ENCODE measurements at places on chromosomes 16 and 17.

GRCh38 chr16:88649924-88650748 is 717 bp downstream of the CYBA start:
- peak overlapping the region; percentile 78 for H3K27ac ChIP-seq
- no peaks in the 10 kb centered on the region for H3K27me3 ChIP-seq
- no peak for DNase-seq
- peaks cover 27% of the 10 kb centered on the region for H3K4me1 ChIP-seq
- H3K4me3 ChIP-seq: peak overlapping the region; percentile 71

GRCh38 chr17:61579961-61580360 is 11.1 kb downstream of the NACA2 start:
- no peak overlapping the region for H3K4me3 ChIP-seq
- H3K27me3 ChIP-seq: no peaks in the 10 kb centered on the region
- H3K27ac ChIP-seq: no peak overlapping the region
- H3K36me3 ChIP-seq: no peaks in the 10 kb centered on the region
- no peak for DNase-seq

DNA sequence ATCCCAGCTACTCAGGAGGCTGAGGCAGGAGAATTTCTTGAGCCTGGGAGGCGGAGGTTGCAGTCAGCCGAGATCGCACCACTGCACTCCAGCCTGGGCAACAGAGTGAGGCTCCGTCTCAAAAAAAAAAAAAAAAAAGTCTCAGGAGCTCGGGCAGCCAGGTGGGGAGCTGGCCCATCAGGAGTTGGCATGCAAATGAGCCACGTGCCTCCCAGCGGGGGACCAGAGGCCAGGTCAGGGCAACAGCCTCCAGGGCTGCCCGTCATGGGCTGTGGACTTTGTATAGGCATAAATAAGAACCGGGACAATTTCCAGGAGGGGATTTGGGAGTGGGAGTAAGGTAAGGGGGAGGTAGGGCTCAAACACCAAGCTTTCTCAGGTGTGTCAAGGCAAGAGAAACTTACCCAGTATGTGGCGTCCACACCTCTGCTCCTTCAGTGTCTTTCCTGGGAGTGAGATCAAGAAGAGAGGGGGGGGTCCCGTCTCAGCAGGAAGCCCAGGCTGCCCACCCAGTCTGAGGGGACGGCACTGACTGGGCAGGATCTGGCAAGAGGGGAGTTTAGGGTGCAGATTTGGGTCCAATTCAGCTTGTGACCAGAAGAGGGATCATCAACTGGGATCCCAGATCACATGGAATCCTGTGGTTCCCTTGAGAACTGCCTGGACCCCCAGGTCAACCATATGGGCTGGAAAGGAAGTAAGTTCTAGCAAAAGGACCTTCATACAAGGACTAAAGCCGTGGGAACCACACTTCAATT is 22.3 kb upstream of the G6PC1 start:
- H3K4me1 ChIP-seq: no peaks in the 10 kb centered on the region
- no peak overlapping the region for H3K4me3 ChIP-seq
- no peak overlapping the region for H3K27ac ChIP-seq

DNA sequence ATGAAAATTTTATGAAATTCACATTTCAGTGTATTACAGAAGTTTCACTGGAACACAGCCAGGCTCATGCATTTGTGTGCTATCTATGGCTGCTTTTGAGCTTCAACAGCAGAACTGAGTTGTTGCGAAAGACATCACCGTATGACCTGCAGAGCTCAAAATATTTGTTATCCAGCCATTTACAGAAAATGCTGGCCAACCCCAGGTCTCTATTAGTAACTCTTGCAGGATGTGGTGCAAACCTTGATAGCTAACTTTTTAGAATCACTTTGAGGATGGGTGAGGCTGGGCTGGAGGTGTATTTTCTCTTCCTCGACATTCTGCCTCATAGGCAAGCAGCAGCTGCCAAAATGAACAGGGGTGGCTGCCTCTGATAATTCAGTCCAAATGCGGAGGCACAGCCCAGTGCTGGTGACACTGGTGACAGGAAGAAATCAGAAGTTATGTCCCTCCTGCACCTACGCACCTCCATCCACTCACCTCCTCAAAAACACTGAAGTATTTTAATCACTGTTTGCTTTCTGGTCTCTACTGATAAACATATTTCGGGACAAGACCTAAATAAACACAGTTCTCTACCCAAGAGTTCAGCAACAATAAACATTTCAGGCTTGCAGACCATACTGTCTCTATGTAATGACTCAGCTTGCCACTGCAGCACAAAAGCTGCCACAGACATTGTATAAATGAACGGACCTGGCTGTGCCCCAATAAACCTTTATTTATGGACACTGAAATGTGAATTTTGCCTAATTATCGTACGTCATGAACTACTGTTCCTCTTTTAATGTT is 28.5 kb downstream of the ARHGAP17 start:
- H3K4me3 ChIP-seq: no peak overlapping the region
- no peak for DNase-seq
- no peaks in the 10 kb centered on the region for H3K27me3 ChIP-seq
- H3K4me1 ChIP-seq: peaks cover 80% of the 10 kb centered on the region

DNA sequence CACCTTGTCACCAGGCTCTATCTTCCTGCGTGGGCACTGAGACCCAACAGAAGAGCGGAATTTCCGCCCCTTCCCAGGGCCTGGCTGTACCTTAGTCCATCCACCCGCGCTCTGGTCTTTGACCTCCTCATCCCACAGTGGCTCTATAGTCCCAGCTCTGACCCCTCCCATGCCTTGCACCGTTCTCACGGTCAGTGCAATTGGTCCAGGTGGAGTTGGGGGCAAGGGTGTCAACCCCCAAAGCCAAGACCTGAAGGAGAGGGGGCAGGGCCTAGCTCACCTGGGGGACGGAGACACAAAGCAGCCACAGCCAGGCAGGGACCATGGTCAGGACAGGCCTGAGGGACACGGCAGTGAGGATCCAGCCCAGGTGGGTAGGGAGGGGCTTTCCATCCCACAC is 944 bp downstream of the CDH16 start:
- H3K27ac ChIP-seq: no peak overlapping the region
- H3K4me1 ChIP-seq: no peaks in the 10 kb centered on the region
- H3K27me3 ChIP-seq: no peaks in the 10 kb centered on the region
- DNase-seq: no peak
- no peak overlapping the region for H3K4me3 ChIP-seq

DNA sequence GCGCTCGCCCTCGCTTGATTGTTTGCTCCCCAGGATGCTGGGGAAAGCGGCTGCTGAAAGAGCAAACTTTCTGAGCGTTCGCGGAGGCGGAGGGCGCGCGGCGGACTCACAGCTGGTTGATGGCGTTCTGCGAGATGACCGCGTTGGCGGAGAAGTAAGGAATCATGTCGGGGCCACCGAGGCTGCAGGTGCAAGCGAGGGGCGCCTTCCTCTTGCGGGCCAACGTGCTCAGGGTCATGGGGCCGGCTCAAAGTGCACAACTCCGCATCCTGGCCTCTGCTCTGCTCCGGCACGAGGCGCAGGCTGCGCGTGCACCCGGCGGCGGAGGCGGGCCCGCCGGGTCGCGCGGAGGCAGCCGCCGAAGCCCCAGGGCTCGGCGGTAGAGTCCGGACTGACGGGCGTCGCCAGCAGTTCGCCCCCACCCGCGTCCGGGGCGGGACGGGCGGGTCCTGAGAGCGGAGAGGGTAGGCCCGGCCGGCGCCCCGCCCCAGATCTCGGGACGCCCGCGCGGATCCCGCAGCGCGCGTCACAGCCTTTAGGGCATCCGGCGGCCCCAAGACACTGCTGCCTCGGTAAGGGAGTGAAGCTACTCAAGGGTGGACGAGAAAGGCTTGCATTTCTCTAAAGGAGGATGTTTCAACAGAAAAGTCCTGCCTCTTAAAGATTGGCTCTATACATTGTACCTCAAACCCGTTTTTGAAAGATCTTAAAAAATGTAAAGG is 138.5 kb upstream of the CORO6 start:
- peaks cover 25% of the 10 kb centered on the region for H3K4me1 ChIP-seq
- DNase-seq: peak; percentile 84
- no peaks in the 10 kb centered on the region for H3K27me3 ChIP-seq
- peak overlapping the region; percentile 89 for H3K4me3 ChIP-seq
- peaks cover 2% of the 10 kb centered on the region for H3K36me3 ChIP-seq
- H3K27ac ChIP-seq: peak overlapping the region; percentile 85

DNA sequence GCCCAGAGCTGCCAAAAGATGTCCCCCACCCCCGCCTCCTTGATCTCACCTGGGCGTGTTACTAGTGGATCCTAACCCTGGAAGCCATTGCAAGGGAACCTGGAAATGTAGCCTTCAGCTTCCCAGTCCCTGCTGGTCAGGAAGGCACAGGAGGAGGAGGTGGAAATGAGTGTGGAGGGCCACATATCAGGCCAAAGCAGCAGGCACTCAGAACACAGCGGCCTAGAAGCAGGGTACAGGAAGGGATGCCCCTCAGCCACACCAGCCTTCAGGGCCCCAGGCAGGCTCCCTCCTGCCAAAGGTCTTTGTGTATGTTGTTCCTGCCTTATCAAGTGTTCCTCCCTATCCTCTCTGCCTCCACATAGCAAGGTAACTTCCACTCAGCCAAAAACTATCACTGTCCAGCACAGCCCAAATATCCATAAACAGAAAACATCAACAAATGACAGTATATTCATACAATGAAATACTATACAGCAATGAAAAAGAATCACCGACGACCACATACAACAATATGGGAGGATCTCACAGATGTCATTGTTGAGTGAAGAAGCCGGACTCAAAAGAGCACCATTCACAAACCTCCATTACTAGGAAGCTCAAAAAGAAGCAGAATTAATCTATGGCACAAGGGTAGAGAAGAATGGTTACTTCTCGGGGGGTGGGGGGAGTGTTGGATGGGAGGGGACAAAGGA is 28.2 kb upstream of the TNFRSF13B start:
- no peak overlapping the region for H3K4me3 ChIP-seq
- H3K27ac ChIP-seq: no peak overlapping the region
- no peaks in the 10 kb centered on the region for H3K36me3 ChIP-seq

DNA sequence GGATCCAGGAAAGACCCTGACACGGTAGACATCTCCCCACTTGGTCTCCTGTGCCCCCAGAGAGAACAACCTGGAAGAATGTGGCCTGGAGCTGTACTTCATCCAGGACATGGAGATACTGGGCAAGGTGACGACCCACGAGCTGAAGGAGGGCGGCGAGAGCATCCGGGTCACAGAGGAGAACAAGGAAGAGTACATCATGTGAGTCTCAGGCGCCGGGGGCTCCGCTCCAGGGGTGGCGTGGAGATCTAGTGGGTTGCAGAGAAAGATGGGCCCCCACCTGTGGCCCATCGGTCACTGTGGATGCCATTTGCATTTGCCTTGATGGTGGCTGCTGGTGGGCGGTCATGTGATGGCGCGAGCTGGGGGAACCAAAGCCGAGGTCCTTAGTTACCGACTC is 14.9 kb upstream of the CLEC18A start:
- H3K27me3 ChIP-seq: no peaks in the 10 kb centered on the region
- no peak overlapping the region for H3K4me3 ChIP-seq
- no peaks in the 10 kb centered on the region for H3K4me1 ChIP-seq
- no peak for DNase-seq
- no peak overlapping the region for H3K27ac ChIP-seq

GRCh38 chr17:78369791-78370381 is 8.6 kb upstream of the PGS1 start:
- no peaks in the 10 kb centered on the region for H3K27me3 ChIP-seq
- no peak overlapping the region for H3K4me3 ChIP-seq

DNA sequence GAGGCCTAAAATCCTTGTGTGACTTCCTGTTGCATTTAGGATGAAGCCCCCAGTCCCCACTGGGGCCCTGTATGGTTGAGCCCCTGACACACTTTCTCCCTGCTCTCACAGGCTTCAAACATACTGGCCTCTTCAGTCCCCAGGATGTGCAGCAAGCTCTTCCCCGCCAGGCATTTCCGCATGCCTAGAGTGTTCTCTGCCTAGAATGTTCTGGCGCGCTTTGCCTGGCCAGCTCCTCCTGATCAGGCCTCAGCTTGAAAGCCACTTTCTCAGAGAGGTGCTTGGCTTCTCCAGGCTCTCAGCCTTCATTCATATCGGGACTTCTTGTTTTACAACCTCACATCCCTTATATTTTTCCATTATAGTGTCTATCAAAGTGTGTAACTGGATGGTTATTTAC is 123.7 kb downstream of the SPACA3 start:
- DNase-seq: no peak
- no peak overlapping the region for H3K27ac ChIP-seq
- H3K4me3 ChIP-seq: no peak overlapping the region
- H3K4me1 ChIP-seq: no peaks in the 10 kb centered on the region

- no peak for DNase-seq
- no peaks in the 10 kb centered on the region for H3K36me3 ChIP-seq
- H3K27me3 ChIP-seq: no peaks in the 10 kb centered on the region
- H3K27ac ChIP-seq: no peak overlapping the region
- no peaks in the 10 kb centered on the region for H3K4me1 ChIP-seq
- no peak overlapping the region for H3K4me3 ChIP-seq
Measured at GRCh38 chr16:81908466-81909262, 102.6 kb downstream of the SDR42E1 start.

- DNase-seq: no peak
- no peaks in the 10 kb centered on the region for H3K36me3 ChIP-seq
- H3K4me3 ChIP-seq: peak overlapping the region; percentile 2
Measured at GRCh38 chr17:15351478-15351840, 10.1 kb upstream of the TEKT3 start.

- H3K27me3 ChIP-seq: no peaks in the 10 kb centered on the region
- H3K4me1 ChIP-seq: peaks cover 13% of the 10 kb centered on the region
- no peaks in the 10 kb centered on the region for H3K36me3 ChIP-seq
- DNase-seq: no peak
Measured at GRCh38 chr16:69345923-69346322, 5.7 kb downstream of the TMED6 start.

- no peak overlapping the region for H3K4me3 ChIP-seq
- H3K4me1 ChIP-seq: no peaks in the 10 kb centered on the region
- no peaks in the 10 kb centered on the region for H3K27me3 ChIP-seq
Measured at GRCh38 chr17:56652628-56653027, 59.1 kb downstream of the NOG start.

- no peak overlapping the region for H3K4me3 ChIP-seq
- H3K4me1 ChIP-seq: no peaks in the 10 kb centered on the region
- no peaks in the 10 kb centered on the region for H3K27me3 ChIP-seq
- H3K27ac ChIP-seq: no peak overlapping the region
- DNase-seq: no peak
- H3K36me3 ChIP-seq: no peaks in the 10 kb centered on the region
Measured at GRCh38 chr16:4790261-4790660, 2.1 kb upstream of the SEPTIN12 start.

DNA sequence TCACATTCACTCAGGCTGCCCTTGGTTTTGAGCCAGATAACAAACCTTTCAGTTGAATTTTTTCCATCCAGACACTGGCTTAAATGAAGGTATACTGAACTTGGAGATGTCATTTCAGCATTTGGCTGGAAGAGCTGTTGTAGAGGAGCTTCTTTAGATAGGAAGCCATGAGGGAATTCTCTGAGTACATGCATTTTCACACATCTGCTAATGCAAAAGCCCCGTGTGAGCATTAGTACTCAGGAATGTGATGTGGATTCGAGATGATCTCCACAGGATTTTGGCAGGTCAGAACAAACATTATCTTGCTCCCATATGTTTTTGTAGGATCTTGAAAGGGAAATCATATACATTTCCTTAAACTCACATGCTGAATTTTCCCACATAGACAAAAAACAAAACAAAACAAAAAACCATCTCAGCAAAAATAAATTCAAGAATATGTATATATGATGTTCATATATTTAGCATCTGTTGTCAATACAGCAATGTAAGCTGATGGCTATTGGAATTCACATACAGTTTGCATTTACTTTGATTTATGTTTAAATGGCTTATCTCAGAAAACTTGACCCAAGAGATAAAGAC is 277.2 kb upstream of the TBX2 start:
- no peak overlapping the region for H3K4me3 ChIP-seq
- no peak overlapping the region for H3K27ac ChIP-seq
- H3K27me3 ChIP-seq: no peaks in the 10 kb centered on the region
- H3K36me3 ChIP-seq: no peaks in the 10 kb centered on the region
- no peaks in the 10 kb centered on the region for H3K4me1 ChIP-seq
- no peak for DNase-seq
